AG10803 (cell line): ENCODE measurements at places on chromosomes 1 and 21.

DNA sequence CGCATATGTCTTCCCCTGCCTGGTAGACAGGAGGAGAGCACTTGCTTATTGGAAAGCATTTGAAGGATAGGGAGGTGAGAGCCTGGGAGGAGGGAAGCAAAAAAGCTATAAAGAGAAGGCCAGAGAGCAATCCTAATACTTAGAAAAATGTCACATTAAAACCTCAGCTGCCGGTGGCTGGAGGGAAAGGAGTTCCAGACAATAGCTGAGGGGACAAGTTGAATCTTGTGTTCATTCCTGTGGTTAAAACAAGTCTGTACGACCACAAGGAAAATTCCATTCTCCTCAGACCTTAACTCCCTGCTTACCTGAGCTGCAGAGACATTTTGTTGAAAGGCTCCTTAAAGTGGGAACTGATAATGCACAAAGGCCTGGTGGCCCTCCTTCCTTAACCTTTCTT lies 218.8 kb upstream of the CAMK1G start:
- DNase-seq, result no peak

DNA sequence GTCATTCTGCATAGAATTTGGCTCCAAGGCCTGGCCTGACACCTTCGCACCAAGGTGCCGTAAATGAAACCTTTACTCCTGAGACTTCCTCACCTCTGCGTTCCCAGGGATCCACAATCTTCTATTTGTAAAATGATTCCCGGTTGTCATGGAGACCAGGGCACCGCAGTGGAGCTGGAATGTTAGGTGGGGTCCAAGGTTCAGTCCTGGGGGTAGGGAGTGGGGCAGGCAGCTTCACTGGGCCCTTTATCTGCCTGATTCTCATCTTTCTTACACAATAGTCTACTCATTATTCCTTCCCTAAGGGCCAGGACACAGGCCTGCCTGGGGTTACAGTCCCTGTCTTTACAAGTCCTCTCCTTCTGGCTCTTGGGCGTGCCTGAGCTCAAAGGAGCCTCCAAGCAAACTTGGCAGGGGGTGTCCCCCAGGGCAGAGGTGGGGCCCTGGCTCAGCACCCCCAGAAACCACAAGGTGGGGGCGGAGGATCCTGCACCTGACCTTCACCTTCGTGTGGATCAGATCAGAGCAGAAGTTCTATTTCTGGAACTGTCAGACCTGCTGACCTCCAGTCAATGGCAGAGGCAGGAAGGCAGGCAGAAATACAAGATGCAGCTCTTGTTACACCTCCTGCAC lies 51.1 kb downstream of the RIPK4 start:
- no peak for DNase-seq

DNA sequence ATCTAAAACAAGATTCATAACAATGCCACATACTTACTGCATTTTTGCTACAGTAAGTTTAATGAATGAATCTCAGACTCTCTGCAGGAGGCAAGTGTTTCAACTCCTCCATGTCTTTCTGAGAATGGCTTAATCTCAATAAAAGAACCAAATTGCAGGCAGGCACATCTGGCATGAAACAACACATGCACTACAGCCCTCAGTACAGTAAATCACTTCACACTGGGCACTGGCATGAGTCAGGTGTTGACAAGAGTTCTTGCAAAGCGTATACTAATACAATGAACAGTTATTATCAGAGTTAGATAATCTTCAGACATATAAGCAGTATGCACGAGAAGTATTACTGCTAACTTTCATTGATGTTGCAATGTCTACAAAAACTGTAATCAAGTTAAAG lies 1386.8 kb downstream of the MRPL39 start:
- DNase-seq, result no peak

DNA sequence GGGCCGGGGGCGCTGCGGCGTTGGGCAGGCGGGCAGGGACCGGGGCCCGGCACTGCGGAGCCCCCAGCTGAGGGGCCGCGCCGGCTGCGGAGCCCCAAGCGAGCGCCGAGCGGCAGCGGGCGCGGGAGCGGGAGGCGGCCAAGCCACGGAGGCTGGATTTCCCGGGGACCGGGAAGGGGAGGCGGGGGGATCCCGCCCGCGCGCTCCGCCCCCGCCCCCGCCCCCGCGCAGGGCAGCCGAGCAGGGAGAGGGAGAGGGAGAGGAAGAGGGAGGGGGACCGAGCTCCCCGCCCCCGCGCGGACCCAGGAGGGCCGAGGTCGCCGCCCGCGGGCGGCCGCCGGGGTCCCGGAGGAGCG lies at the start of gene DLGAP3:
DLGAP3 (minus strand) TSS at position 154 of the 356 bp plus-strand sequence. CDS start 24,267 bp downstream, outside the sequence.
- DNase-seq, result no peak
